ENCODE measurements at places on chromosomes 6 and 20. TPM values are rescaled to one million over a fixed set of nuclear protein-coding genes. Genes with fewer than 3 reads are reported as not detected.

Gene FITM2
- total RNA-seq: 12.1 TPM

Gene RXRB
- 20.0 TPM for total RNA-seq

- ATAC-seq: no peak
Observed at GRCh38 chr6:154604119-154604518, 93.6 kb upstream of the CNKSR3 start.

Gene HLA-DMB
- total RNA-seq: 7.3 TPM

Gene PHACTR3
- 0.81 TPM for total RNA-seq

- ATAC-seq: no peak
Observed at GRCh38 chr6:149046822-149047246, 270.7 kb upstream of the TAB2 start.

GRCh38 chr6:43817192-43817591, 47.2 kb downstream of the VEGFA start:
- no peak for ATAC-seq

Gene C20orf144
- total RNA-seq: not detected

DNA sequence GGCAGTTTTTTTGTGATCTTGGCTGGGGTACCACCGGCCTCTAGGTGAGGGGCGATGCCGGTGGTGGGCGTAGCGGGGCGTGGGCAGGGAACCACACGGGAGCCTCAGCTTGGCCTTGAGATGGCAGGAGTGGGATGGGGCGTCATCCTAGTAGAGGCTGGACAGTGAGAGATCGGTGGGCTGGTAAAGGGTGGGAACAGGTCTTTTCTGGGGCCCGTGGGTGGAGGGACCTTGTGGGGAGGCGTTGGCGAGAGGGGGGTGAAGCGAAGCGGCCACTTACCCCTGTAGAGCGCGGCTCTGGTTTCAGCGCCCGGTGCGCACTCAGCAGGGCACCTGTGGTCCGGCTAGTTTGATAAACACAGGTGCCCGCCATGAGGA, 12.0 kb downstream of the ITPR3 start:
- no peak for ATAC-seq

Gene TBX18
- total RNA-seq: 15.4 TPM

GRCh38 chr6:94597487-94597886, 979.8 kb upstream of the MANEA start:
- no peak for ATAC-seq
